Testis (tissue), 5 donors: ENCODE measurements at places on chromosomes 5 and 9.

- no peak for DNase-seq
- peaks cover 9% of the 10 kb centered on the region for H3K4me1 ChIP-seq
- H3K36me3 ChIP-seq = no peaks in the 10 kb centered on the region
- H3K4me3 ChIP-seq = no peak overlapping the region
Observed at GRCh38 chr9:76650692-76651091, 113.5 kb upstream of the PCA3 start.

DNA sequence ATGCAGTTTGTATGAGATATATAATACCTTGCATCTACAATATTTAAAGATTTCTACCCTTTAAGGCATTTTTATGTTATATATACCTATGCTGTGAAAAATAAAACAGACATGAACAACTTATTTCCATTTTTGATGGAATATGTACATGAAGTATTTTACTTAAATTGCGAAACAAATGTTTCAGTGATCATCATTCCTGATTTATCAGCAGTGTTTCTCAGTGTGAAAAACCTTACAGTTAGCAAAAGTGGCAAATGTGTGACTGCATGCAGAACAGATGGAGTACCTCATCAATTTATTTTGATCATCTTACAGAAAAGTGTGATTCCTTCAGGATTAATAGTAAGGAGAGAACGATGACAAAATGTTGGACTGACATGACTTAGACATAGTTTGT lies 43.1 kb downstream of the PRR16 start:
- DNase-seq = no peak
- H3K4me1 ChIP-seq = no peaks in the 10 kb centered on the region
- no peak overlapping the region for H3K4me3 ChIP-seq

GRCh38 chr9:116605060-116605459 lies 82.0 kb upstream of the TRIM32 start:
- H3K4me1 ChIP-seq = no peaks in the 10 kb centered on the region
- no peak overlapping the region for H3K27ac ChIP-seq
- H3K4me3 ChIP-seq = no peak overlapping the region
- no peaks in the 10 kb centered on the region for H3K36me3 ChIP-seq

GRCh38 chr5:56340196-56340980 lies 107.3 kb upstream of the ANKRD55 start:
- no peak for DNase-seq
- H3K36me3 ChIP-seq = no peaks in the 10 kb centered on the region
- H3K27me3 ChIP-seq = no peaks in the 10 kb centered on the region
- H3K27ac ChIP-seq = no peak overlapping the region
- no peaks in the 10 kb centered on the region for H3K4me1 ChIP-seq
- H3K4me3 ChIP-seq = no peak overlapping the region

GRCh38 chr9:1878811-1879210 lies 136.3 kb upstream of the SMARCA2 start:
- H3K27ac ChIP-seq = no peak overlapping the region
- no peak overlapping the region for H3K4me3 ChIP-seq
- H3K27me3 ChIP-seq = no peaks in the 10 kb centered on the region
- no peaks in the 10 kb centered on the region for H3K36me3 ChIP-seq
- no peak for DNase-seq

- no peaks in the 10 kb centered on the region for H3K27me3 ChIP-seq
- H3K36me3 ChIP-seq = no peaks in the 10 kb centered on the region
- no peaks in the 10 kb centered on the region for H3K4me1 ChIP-seq
- no peak for DNase-seq
Observed at GRCh38 chr5:117456866-117457470, 882.3 kb upstream of the SEMA6A start.

DNA sequence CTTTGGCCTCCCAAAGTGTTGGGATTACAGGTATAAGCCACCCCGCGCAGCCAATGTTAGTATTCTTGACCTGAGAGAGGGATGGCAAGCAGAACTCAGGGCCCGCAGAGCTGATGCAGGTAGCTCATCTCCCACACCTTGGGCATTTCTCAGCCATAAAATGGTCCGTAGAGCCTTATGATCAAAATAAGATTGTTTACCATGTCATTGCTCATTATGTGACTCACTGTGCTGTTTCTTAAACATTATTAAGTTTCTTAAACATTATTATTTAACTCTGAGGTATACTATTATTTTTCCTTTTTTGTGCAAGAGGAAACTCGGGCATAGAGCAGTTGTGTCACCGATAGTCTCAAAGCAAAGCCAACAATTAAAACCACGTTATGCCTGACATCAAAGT lies 42.4 kb upstream of the POU4F3 start:
- no peak overlapping the region for H3K4me3 ChIP-seq
- DNase-seq = no peak
- H3K4me1 ChIP-seq = no peaks in the 10 kb centered on the region
- no peak overlapping the region for H3K27ac ChIP-seq
- H3K36me3 ChIP-seq = no peaks in the 10 kb centered on the region
- no peaks in the 10 kb centered on the region for H3K27me3 ChIP-seq

DNA sequence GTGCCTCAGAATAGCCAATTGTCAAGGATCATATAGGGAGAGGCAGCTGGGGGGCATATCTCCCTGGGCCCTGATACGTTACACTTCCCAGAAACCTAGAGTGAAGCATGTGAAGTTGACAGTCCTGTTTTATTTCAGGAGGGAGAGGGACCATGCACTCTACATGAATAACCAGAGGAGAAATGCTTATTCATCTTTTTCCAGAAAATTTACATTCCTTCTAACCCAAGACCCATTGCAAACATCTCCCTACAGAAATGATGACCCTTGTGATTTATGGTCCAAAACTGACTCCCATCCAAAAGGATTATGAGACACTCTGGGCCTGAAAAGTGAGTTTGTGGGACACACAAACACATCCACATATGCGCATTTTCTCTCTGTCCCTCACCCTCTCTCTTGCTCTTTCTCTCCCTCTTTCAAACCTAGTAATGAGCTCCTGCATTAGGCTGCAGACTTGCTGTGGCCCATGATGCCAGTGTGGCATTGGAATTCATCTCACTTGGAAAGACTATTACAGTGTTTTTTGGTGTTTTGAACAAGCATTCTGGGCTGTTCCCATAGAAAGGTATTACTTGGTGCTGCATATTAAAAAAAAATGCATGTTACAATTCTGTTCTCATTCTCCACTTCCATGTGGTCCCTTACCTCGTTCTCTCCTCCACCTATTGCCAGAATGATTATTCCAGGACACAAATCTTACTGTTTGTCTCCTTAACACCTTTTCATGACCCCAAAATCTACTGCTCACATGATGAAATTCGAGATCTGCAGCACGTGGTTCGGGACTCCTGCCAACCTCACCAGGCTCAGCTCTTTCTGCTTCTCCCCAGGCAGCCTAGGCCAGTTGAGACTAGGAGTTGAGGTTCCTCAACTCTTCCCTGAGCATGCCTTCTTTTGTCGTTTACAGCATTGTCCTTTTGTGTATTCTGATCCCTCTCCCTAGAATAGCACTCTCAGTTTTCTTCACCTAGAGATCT lies 451.3 kb upstream of the KLF4 start:
- DNase-seq = no peak
- H3K4me1 ChIP-seq = no peaks in the 10 kb centered on the region
- no peak overlapping the region for H3K27ac ChIP-seq
- H3K27me3 ChIP-seq = no peaks in the 10 kb centered on the region

DNA sequence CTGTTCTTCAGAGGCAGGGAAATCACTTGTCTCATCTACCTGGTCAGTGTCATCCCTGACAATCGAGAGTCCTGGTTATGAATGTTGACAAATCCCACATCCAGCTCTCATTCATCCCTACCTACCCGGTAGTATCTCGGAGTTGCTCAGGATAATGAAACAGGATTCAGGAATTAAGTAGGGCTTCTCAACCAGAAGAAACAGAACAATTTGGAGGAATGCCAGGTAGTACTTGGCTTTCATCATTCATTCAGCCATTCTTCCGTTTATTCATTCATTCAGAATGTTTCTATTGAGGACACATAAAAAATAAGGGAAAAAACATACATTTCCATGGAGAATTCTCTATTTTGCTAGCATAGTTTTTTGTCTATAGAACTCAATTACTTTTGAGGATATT lies 195.0 kb downstream of the ARHGEF28 start:
- no peak for DNase-seq
- no peak overlapping the region for H3K27ac ChIP-seq
- no peak overlapping the region for H3K4me3 ChIP-seq

DNA sequence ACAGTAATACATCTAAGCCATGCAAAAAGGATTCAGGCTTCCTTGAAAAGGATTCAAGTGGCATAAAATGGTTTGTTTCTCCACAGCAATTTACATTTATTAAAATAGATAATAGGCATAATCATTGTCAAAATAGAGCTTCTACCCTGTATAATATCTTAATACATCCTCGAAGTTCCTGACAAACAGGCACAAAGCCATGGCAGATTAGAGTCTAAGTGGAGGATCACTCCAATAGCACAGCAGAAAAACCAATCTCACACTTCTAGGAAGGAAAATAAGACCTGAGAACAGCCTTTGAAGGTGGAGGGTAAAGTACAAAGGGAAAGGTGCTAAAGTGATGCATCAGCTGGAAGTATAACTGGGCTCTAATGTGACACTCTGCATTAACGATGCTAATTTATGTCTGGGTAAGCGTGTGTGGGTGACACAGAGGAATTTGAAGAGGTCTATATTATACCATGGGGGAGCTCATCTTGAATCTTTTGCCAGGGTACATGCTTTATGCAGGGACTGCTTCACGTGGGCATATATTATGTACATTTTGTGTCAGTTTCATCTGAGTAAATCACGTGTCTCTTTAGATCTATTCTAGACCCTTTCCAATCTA lies 28.8 kb downstream of the PPP2R2B start:
- no peaks in the 10 kb centered on the region for H3K4me1 ChIP-seq
- H3K27me3 ChIP-seq = no peaks in the 10 kb centered on the region
- H3K4me3 ChIP-seq = no peak overlapping the region
- no peaks in the 10 kb centered on the region for H3K36me3 ChIP-seq
- H3K27ac ChIP-seq = no peak overlapping the region

DNA sequence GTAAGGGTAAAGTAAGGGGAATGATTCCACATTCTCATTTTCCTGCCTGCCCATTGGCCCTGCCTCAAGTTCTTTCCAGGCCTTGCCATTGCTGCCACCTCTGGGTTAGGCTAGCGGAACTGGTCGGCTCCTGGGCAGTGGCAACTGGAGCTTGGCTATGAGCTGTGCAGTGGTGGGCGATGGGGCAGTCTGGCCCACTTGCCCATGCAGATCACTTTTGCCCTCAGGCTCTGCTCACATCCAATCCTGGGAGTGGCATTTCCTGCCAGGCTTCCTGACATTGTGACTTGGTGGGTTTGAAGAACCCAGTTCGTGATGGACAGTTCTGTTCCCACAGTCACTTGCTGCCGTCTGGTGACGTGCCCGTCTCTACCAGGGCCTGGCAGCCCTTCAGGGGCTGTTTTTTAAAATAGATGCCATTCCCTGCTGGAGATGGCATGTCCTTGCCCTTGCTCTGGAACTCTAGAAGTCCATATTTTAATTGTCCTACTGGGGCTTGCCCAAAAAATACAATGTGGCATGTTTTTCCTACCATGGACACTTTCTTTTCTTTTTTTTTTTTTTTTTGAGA lies 86.1 kb downstream of the FGF18 start:
- no peaks in the 10 kb centered on the region for H3K4me1 ChIP-seq
- no peaks in the 10 kb centered on the region for H3K27me3 ChIP-seq
- no peak overlapping the region for H3K27ac ChIP-seq
- H3K36me3 ChIP-seq = no peaks in the 10 kb centered on the region
- H3K4me3 ChIP-seq = no peak overlapping the region

DNA sequence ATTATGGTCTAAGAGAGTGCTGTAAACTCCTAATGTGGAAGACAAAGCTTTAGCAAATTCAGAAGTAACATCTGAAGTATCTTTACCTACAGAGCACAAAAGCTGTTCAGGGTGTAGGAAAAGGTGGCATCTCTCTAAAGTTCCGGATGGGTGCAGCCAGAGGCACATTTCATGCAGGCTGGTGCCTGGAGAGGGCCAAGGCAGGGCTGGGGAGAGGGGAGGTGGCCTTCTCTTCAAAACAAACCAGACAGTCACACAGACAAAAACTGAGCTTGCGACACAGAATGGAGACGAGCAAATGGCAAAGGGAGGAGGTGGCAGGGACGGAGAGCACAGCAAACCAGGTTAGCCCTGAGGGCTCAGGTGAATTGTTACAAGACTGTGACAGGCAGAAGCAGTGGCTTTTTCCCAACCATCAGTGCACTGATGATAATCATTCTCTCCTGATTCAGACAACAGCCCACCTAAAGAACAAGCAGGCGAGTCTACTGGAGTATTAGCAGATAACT lies 121.5 kb upstream of the PCA3 start:
- no peak for DNase-seq
- no peaks in the 10 kb centered on the region for H3K36me3 ChIP-seq
- no peak overlapping the region for H3K27ac ChIP-seq
- no peaks in the 10 kb centered on the region for H3K27me3 ChIP-seq

- DNase-seq = no peak
- no peak overlapping the region for H3K4me3 ChIP-seq
- no peaks in the 10 kb centered on the region for H3K36me3 ChIP-seq
- H3K27me3 ChIP-seq = no peaks in the 10 kb centered on the region
Observed at GRCh38 chr5:111461934-111462333, 50.4 kb downstream of the STARD4 start.

GRCh38 chr5:141618030-141618803 lies 583 bp downstream of the DIAPH1 start:
- H3K4me3 ChIP-seq = peak overlapping the region; percentile 89
- no peaks in the 10 kb centered on the region for H3K36me3 ChIP-seq
- H3K27ac ChIP-seq = peak overlapping the region; percentile 86
- no peaks in the 10 kb centered on the region for H3K27me3 ChIP-seq
- no peaks in the 10 kb centered on the region for H3K4me1 ChIP-seq
- peak; percentile 47 for DNase-seq

DNA sequence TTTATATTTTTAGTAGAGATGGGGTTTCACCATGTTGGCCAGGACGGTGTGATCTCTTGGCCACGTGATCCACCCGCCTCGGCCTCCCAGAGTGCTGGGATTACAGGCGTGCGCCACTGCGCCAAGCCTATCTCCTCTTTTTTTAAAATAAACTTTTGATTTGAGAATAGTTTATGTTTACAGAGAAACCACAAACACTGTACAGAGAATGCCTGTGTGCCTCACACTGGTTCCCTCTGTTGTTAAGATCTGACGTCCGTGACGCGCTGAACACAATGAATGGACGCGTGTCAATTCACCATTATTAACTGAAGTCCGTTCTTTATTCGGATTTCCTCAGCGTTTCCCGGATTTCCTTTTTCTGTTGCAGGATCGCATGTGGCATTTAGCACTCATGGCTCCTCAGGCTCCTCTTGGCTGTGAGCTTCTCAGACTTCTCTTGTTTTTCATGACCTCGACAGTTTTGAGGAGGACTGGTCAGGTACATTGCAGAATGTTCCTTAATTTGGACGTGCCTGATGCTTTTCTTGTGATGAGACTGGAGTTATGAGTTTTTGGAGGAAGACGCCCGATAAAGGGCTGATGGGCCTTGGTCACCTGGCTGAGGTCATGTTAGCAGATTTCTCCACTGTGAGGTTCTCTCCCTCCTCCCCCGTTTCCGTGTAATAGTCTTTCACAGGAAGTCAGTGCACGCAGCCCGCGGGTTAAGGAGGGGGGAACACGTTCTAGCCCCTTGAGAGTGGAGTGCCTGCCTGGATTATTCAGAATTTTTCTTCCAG lies 69.6 kb downstream of the ANKRD33B start:
- H3K27ac ChIP-seq = no peak overlapping the region
- no peaks in the 10 kb centered on the region for H3K4me1 ChIP-seq
- no peaks in the 10 kb centered on the region for H3K36me3 ChIP-seq
- H3K4me3 ChIP-seq = no peak overlapping the region

- no peak for DNase-seq
- H3K27me3 ChIP-seq = no peaks in the 10 kb centered on the region
- no peaks in the 10 kb centered on the region for H3K4me1 ChIP-seq
- no peaks in the 10 kb centered on the region for H3K36me3 ChIP-seq
Observed at GRCh38 chr9:133166392-133166791, 2.7 kb upstream of the GBGT1 start.
